Heart left ventricle (tissue), 16 donors: ENCODE measurements at places on chromosomes 12 and 14. TPM values are rescaled to one million over a fixed set of nuclear protein-coding genes. Genes with fewer than 3 reads are reported as not detected.

Gene TSHR
- total RNA-seq: not detected

Gene DERA
- total RNA-seq: 21.4 TPM

Gene PTPRB
- 31.4 TPM for total RNA-seq

Gene LRRK2
- 12.3 TPM for total RNA-seq

Gene TAS2R42
- total RNA-seq: not detected

Gene CCDC198
- total RNA-seq: not detected

Gene CCDC184
- total RNA-seq: 1.5 TPM

Gene SRRM4
- 0.33 TPM for total RNA-seq

Gene RERG
- total RNA-seq: 17.7 TPM

Gene CRIP1
- 12.1 TPM for total RNA-seq

DNA sequence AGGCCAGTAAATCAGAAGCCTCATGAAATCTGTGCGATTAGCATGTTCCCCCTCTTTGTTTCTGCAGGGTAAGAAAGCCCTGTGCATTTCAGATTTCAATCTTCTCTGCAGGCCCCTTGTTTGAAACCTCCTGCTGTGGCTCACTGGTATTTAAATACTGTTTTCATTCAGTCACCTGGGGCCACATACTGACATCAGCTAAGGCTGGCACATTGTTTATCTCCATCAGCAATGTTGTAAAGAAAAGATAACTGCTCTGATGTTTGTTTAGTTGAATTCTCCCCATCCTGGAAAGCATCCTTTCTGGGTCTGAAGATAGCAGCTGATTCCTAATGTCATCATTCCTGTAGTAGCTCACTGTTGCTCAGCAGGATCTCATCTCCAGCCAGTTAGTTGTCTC lies 554.9 kb downstream of the NRXN3 start:
- DNase-seq: no peak

DNA sequence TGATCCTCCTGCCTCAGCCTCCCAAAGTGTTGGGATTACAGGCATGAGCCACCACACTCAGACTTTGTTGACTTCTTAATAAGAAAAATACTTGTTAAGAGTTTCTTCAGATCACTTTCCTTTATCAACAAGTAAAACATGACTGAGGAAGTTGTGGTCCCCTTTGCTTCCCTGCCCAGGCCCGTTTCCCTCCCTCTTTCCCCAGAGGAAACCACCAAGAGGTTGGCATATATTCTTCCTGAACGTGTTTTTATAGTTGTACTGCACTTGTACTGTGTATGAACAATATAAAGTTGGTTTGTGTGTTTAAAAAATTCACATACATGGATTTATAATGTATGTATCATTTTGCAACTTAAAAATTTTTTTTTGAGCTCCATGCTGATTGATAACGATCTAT lies 28.4 kb downstream of the PTPN11 start:
- no peak for DNase-seq

DNA sequence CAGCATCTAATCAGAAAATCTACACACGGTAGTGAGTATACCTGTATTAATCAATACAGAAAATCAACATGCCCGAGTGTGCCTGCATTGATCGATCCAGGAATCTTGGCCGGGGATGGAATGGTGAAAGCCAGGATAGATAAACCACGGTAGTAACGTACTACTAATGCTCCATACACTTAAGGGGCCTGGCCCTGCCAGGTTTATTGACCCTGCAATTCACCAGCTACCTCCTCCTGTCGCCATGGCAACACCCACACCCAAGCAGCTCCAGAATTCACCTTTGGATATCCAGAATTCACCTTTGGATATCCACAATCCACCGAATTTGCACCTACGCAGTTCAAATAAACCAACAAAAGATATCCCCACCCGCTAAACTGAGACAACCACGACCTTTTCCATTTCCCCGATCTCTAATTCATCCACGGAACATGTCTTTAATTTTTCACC lies 14.8 kb upstream of the CALM1 start:
- DNase-seq: peak; percentile 37

DNA sequence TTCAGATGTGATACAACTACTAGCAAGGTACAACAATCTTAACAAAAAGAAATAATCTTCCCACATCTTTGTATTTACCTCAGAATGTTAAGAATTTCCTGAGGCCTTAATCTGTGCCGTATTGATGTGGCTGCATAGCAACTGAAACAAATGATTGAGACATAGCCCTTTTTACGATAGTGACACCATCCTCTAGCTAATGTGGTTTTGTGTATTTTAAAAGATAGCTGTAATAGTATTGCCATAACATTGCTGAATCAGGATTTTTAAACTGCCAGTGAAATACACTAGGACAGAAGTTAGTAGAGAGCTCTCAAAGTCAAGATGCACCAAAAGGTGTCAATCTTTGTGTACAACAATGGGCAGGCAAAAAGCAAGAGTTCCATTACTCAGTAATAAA lies 11.9 kb downstream of the NPAS3 start:
- no peak for DNase-seq

GRCh38 chr12:7797698-7798398 lies 8.6 kb downstream of the NANOG start:
- no peak for DNase-seq

GRCh38 chr12:114683709-114684097 lies 272 bp downstream of the TBX3 start:
- DNase-seq: no peak

GRCh38 chr12:21939435-21939834 lies 1.8 kb downstream of the ABCC9 start:
- peak; percentile 34 for DNase-seq

- peak; percentile 70 for DNase-seq
Measured at GRCh38 chr14:75333606-75334548, 55.2 kb downstream of the FOS start.

GRCh38 chr14:73258845-73259611 lies 21.7 kb downstream of the PAPLN start:
- DNase-seq: no peak

DNA sequence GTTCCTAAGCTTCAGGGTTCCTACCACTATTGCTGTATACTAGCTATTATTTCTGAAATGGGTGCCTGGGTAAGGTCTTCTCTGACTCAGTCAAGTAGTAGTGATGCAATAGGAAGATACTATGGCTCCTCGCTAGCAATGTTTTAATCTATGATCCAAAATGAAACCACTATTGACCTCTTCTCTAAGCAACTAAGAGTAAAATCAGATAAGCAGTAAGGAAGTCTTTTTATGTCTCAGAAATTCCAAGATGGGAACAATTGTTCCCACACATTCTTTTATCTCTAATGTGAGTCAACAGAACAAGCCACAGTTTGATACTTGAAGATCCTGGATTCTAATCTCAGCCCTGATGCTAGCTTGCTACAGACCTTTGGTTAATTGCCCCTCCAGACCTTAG lies 45.1 kb downstream of the AREL1 start:
- DNase-seq: no peak

- no peak for DNase-seq
Measured at GRCh38 chr14:62655166-62655565, 390.1 kb downstream of the KCNH5 start.

DNA sequence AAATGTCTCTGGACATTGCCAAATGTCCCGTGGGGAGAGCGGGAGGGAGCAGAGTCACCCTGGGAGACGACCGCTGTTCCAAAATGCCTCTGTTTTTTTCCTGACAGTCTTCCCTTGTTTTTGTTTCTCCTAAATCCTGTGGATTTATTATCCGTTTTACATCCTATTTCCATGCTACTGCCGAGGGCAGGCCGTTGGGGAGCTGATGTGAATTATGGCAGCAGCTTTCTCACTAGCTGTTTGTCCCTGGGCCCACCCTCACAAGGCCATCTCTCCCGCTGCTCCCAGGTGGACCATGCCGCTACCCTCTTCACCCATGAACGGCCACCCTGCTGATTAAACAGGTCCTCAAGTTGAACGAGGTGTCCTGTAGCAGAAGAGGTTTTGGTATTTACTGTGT lies 55.2 kb downstream of the FBXL14 start:
- DNase-seq: no peak

DNA sequence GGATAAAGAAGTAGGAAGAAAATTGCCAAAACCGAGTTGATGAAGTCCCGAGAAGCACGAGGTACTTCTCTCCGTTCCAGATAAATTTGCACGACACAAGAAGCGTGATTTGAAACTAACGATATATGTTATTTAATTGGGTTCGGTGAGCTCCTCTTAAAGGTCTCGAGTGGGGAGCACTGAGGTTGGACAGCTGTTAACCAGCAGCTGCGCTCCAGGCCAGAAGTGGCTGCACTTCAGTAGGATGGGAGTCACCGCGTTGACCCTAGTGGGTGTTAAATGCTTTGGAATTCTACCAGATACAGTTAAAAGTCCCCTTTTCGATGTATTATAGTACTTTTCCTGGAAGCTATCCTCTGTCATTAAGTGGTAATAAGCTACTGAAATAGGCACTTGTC lies 953 bp upstream of the DCAF5 start:
- no peak for DNase-seq

DNA sequence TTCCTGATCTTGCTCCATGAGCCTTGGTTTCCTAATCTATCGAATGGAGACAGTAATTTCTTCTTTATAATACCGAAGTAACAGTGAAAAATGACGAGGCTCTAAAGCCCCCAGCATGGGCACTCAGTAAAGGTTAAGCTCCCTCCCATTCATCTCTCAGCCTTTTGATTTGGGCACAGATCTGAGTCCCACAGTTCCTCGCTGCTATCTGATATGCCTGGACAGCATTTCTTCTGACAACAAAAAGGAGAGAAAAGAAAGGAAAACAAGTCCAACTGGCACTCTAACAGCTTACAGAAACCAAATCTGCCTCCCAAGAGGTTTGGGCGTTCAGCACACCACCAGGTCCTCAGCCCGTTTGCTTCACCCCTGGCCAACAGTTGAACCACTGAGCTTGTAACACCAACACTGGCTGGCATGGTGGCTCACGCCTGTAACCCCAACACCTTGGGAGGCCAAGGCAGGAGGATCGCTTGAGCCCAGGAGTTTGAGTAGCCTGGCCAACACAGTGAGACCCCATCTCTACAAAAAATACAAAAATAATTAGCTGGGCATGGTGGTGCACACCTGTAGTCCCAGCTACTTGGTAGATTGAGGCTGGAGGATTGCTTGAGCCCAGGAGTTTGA lies 19.5 kb downstream of the CCDC88C start:
- no peak for DNase-seq

DNA sequence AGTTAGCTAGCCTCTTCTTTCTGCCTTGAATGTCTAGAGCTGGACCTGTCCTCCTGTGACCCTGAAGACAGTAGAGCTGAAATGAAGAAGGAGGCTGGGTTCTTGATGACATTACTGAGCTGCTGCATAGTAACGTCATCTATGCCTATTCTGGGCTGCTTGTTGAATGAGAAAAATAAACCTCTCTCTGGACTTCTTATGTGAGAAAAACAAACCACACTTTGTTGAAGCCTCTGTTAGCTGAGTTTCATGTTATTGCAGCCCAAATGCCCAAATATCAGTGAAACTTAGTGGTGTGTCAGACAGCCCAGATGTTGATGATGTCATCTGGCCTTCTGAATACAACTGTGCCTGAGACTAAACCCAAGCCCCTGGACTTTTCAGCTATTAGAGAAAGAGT lies 67.0 kb upstream of the MAX start:
- DNase-seq: no peak

DNA sequence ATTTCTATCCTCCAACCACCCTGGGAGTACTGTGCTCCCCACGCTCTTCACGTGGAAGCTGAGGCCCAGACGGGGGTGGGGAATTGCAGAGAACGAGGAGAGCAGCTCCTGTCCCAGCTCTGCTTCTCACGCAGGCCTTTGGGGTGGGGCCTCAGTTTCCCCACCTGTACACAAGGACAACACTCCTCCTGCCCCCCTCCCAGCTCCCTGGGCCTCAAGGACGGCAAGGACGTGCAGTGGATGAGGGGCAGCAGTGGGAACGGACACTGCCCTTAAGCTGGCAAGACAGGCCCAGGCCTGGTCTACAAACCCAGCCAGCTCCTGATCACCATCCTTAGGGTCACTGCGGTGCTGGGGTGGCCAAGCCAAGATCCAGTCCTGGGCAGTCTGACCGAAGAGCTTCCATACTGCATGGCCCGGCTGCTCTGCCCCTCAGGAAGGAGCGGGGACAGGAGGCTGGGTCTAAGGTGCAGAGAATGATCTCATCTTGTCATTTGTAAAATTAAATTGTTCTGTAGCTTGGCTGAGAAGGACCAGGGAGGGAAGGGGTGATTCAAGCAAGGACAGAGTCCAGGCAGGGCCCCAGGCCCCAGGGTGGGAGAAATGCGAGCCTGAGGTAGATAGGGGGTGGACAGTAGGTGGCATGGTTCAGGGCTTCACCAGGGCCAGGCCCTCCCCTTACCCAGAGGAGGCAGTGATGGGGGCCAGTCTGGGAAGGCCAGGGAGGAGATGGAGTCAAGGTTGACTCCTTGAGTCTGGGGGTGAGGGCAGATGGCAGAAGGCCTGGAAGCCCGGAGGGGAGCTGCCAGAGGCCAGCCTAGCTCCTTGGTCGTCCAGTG lies 1.3 kb upstream of the CLBA1 start:
- no peak for DNase-seq

- no peak for DNase-seq
Measured at GRCh38 chr12:48445538-48445937, 26.8 kb upstream of the ANP32D start.
